Natural killer cell treated with Interleukin-12 subunit alpha and Interleukin-12 subunit beta and Interleukin-15 and Interleukin-18, amount 100 ng/mL, for 72 hours (primary cell): ENCODE measurements at places on chromosomes 5 and 9. TPM values are rescaled to one million over a fixed set of nuclear protein-coding genes. Genes with fewer than 3 reads are reported as not detected.

DNA sequence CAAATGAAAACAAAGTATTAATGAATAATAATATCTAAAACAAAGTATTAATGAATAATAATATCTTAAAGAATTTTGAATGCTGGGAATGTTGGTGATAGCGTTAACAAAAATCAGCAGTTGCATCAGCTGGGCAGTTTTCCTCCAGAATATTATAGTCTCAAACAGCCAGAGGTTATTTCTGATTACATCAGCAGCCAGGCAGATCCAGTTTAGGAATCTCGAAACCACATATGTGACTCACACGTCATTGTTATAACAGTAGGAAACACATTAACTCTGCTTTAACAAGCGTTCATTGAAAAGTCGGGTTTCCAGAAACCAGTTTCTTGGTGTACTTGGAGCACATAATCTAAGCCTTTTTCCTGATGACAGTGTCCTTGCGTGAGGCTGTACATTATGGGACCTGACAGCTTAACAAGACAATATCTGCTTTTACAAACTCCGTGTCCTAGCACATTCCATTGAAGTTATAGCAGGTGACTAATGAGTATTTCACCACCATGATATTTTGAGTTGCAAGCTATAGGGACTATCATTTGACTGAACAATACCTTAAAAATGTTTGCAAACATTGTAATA lies 559.5 kb upstream of the KLF4 start:
- DNase-seq: no peak

- no peak for DNase-seq
These were observed 66.8 kb upstream of the ITGA2 start for GRCh38 chr5:52922384-52922783.

DNA sequence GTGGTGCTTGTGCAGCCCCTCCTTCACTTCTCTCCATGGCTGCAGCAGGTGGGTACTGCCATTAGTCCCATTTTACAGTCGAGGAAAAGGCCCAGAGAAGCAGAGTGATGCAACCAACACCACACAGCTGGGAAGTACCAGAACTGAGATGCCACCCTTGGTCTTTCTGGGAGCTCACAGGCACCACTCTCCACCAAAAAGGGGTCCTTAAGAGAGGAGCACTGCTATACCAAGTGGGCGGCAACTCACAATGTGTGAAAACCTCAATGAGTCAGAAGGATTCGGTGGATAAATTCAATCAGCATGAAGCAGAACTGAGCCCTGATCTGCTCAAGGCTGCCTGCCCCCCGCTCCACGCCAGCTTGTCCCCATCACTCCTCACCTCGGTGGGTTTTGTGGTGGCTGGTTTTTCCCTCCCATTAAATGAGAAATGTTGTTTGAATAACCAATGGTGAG lies 213.7 kb downstream of the FSTL4 start:
- peak; percentile 64 for DNase-seq

DNA sequence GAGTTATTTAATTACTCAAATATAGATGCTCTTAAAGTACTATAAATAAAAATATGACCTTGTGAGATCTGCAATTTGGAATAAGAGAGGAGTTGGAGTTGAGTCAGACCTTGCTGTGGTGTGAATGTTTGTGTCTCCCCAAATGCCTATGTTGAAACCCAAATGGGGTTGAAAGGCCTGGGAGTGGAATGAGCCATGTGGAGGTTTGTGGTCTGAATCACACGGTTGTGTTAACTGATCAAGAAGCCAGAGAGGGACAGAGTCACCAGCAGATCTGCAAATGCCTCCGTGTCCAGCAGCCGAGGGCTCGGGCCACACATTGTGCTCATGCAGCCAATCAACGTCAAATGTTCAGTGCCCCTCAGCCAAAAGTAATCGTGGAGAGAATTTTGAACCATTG lies 404.4 kb downstream of the ICE1 start:
- DNase-seq: no peak

The NPDC1 gene
- 41.7 TPM for total RNA-seq

The WNK2 gene
- not detected for total RNA-seq

DNA sequence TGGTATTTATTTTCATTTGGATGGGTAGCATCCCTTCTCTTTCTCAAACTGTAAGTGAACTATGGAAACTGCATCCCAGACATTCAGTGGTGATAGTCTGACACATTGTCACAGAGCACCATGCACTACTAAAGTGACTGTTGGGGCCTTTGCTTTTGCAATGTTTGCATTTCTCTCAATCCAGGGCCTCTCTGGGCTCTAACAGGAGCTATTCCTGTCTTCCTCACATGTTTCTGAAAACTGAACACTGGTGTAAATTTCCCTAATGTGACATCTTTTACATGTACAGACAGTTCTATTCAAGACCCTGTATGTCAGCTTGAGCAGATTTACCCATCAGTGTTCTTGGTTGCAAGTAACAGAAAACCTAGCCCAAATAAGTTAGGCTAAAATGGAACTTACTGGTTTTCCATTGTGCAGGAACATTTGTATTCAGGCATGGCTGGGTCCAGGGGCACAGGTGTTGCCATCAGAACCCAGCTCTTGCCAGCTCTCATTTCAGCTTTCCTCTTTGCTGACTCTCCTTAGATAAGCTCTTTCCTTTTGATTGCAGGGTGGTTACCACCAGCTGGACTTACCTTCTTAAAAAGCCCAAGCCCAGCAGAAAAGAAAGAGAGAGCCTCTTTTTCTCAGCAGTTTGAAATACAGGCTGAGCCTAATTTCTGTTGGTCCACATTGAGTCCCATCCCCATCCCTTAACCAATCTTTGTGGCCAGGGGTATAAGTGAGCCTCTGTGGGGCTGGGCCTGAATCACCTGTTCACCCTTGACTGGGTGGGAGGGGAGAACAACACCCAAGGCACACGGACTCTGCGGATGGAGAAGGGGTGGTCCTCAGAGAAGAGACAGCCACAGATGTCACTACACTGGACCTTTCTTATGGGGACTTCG lies 234.3 kb downstream of the NR3C1 start:
- no peak for DNase-seq

DNA sequence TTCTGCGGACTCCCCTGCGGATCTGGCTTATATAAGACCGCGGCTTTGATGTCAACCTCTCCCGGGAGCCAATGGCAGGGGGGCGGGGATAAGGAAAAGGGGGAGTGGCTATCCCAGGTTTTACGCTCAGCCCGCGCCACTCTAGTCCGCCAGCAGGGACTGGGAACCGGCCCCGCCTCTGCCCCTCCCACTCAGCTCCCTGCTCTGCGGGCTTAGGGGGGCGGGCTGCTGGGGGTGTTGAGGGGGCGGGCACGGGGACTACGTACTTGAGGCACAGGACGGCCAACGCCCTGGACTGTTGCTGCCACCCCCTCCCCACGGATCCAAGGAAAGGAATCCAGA lies at the start of gene HAND1:
Gene HAND1, minus strand, starts transcription at position 4 of the 342 bp plus-strand sequence. CDS start 219 bp downstream, outside the sequence.
- DNase-seq: no peak

DNA sequence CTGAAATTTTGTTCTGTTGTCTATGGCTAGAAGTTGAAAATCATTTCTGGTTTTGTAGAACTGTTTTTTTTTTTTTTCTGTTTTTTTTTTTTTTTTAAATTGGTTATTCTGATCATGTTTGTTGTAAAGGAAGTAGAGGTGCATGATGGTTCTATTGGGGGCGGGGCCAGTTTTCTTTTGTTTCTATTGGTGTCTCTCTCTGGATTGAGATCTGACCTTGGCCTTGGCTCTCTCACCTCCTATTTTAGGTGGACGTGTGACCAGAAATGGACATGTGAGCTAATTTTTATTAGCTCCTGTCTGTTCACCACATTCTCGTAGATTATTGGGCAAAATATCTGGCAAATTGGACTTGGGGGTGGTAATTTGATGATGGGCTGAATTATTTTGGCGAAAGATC lies 3.2 kb downstream of the ZNF618 start:
- no peak for DNase-seq

DNA sequence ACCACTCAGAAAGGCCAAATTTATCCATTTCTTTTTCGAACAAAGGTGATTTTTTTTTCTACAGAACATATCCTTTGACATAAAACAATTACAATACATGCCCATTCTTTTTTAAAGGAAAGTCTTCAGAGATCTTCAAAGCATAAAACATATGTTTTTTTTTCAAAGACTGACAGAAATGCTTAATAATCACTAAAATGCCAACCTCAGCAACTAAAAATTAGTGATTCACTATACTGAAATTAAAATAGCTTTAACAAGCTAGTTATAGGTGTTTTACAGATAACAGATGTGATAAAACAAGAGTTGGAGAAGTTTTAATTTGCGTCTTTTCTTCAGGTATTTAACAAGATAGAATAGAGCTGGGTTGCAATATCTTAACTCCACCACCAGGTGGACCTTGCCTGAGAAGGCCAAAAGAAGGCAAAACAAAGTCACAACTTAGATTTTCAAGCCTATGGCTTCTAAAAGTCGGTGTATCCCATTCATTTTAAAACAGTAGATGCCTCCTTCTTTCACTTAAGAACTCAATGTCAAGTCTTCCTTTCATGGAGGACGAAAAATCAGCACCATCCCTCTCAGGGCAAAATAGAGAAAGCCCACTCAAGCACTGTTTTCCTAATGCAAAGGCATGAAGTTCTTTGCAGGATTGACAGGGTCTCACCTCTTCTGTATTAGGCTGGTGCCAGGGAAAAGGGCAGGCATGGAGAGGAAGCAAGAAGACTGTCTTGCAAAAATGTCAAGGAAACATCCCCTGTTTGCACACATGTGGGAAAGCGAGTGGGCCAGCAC lies 31.1 kb upstream of the CPLX2 start:
- no peak for DNase-seq

DNA sequence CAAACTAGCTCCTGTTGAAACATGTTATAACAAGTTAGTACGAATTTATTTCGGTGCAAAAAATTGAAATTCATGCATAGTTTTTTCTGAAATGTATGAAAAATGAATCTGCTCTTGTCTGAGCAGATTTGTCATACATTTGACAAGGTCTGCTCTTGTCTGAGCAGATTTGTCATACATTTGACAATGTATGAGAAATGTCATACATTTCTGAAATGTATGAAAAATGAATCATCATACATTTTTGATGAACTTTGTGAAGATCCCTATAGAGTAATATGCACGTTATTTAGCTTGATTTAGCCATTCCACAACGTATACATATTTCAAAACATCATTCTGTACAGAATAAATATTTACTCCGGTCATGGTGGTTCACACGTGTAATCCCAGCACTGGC lies 85.9 kb upstream of the PARP8 start:
- DNase-seq: no peak

The GABRA6 gene
- not detected for total RNA-seq

- no peak for DNase-seq
These were observed 43.1 kb upstream of the NSMF start for GRCh38 chr9:137502008-137502911.

DNA sequence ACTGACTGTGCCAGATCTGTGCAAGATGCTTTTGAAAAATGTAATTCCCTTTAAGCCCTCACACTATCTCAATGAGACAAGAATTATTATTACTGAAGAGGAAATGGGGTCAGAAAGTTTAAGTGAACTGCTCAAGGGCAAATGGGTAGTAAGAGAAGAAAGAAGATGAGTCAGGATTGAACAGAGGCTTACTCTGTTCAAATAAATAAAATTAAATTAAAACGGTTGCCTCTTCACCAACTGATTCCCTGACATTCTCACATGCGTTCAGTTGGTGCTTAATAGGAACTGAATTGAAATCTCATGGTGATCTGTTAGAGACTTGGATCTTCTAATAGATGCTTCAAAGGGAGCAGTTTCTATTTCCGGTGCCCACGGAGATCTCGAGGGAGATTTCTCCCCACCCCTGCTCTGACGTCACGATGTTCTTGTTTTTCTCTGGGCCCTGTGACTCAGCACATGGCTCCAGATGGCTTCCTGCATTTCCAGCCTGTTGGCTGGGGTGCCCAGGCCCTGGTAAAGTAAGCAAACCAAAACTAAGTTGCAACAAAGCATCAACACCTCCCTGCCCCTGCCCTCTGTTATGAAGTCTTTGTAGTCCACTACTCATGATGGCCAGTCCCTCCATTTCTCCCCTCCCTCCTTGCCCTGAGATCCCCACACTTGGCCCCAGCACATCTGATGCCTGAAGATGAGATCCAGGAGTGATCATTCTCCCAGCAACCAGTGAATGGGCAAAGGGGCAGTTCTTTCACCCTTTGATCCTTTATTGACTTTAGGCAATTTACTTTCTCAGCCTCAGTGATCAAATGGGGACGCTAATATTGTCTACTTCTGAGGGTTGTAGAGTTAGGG lies 106.1 kb upstream of the CPEB4 start:
- DNase-seq: no peak

- DNase-seq: no peak
These were observed 160.1 kb upstream of the CDKN2B start for GRCh38 chr9:22169243-22169642.

- DNase-seq: no peak
These were observed 94.9 kb downstream of the TLE1 start for GRCh38 chr9:81594415-81594814.

DNA sequence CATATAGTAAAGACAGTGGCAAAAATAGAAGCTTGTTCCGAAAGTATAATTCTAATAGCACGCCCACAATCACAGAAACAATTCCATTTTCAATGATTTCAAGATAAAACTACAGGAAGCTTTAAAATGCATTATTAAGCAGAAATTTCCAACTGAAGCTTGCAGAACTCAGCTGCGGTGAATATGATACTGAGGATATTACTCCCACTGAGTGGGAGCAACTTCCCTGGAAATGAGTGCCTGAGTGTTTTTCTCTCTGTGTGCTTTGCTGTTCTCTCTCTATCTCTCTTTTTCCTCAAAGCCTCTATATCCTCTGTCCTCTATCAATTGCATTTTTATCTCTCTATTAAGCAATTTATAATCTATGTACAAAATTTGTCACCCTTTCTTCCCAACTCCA lies 187.5 kb upstream of the PRDM9 start:
- DNase-seq: no peak

The STK32A gene
- not detected for total RNA-seq

DNA sequence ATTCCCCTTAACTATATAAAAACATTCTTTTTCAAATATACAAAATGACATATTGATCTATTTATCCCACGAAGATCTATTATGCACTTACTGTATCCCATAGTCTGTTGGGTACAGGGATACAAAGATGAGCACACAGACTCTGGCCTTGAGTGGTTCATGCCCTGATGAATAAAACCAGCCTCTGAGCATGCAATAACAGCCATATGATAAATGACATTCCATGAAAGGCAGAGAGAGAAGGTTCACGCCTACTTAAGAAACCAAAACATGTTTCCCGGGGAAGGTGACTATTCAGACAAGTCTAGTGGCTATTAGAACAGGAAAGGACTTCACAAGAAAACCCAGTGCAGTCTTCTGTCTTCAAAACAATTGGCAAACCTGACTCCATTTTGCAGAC lies 406.2 kb upstream of the BRINP1 start:
- no peak for DNase-seq

- DNase-seq: no peak
These were observed 3.1 kb downstream of the KCTD16 start for GRCh38 chr5:144173766-144174165.

The PSAT1 gene
- 51.8 TPM for total RNA-seq

- DNase-seq: no peak
These were observed 115.3 kb downstream of the UBE2R2 start for GRCh38 chr9:33932078-33932807.

DNA sequence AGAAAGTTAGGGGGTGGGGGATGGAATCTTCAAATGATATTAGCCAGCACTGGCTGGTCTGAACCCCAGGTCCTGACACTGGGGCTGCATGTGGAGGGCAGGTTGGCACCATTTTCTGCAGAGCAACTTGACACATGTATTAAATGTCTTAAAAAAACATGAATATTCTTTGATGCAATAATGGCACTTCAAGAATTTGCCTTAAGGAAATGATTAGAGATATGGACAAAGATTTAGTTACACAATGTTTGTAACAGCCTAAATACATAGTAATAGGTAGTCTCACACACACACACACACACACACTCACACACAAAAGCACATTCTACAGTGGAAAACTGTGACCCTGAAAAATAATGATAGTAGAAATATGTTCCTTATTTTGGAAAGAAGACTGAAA lies 3.6 kb downstream of the SVEP1 start:
- DNase-seq: no peak

The MEIKIN gene
- not detected for total RNA-seq

The STPG3 gene
- total RNA-seq: not detected

The PCDHGC4 gene
- total RNA-seq: 0.26 TPM
